Left forelimb (tissue), 1 donor: ENCODE measurements at places on chromosomes 2 and 18.

DNA sequence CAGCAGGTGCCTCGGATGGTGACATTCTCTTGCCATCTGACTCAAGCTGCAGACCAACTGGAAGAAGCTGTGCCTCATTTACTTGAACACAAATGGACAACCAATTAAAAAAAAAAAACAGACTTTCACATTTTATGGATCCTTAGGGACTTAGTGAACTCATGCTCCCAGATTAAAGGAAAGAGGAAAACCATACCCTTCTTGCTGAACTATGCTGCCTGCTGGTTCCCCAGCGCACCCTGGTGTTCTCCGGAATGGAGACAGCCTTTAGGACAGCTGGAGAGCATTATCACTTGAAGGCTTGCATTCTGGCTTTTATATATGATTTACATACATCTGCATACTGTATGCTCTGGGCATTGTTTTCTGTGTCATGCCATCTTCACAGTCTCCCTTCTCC is 370.7 kb downstream of the SLC4A3 start:
- no peak for DNase-seq

DNA sequence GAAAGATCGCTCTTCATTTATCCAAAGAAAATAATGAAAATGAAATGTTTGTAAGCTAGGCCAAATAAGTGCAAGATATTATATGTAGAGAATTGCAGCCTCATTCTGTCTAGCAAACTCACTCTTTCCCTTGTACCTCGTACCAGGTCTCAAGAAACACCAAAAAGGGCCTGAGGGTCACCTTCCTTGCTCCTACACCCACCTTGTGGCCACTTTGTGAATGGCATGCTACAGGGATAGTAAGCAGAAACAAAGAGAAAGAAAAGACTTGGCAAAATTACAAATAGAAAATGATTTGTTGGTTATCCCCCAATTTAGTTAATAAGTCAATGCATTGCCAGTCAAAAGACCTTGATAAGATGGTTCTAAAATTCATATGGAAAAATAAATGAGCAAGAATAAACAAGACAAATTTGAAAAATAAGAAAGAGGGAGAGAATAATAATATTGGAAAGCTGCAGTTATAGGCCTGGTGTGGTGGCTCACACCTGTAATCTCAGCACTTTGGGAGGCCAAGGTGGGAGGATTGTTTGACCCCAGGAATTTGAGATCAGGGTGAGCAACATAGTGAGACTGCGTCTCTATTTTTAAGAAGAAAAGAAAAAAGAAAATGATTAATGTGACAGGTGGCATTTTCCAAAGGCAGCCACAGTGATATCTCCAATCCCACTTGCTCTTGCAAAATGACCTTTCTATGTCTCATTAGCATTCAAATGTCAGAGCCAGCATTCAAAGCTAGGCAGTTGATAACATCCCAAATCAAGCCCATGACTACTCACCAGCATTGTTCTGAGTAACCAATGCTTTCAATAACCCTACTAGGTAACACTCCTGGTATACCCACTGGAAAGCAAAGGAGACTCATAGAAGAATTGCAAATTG is 38.8 kb upstream of the BMP10 start:
- DNase-seq = no peak

DNA sequence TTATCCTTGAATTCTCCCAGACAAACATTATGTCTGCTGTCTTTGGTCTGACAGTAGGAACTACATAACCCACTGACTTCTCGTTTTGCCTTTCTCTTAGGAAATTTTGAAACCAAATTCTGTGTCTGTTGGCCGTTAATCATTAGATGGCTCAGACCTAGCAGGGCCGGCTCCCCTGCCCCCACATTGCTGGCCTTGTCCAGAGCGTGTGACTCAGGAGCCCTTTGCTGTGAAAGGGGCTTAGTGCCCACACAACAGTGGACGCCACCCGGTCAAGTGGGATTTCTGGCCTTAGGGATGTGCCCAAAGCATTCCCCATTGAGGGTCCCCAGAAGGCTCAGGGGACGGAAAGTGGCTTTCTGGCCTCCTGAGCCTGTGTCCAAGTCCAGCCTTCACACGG is 137.5 kb downstream of the CTIF start:
- no peak for DNase-seq

GRCh38 chr2:107645586-107645985 is 181.1 kb upstream of the RGPD4 start:
- DNase-seq = no peak

DNA sequence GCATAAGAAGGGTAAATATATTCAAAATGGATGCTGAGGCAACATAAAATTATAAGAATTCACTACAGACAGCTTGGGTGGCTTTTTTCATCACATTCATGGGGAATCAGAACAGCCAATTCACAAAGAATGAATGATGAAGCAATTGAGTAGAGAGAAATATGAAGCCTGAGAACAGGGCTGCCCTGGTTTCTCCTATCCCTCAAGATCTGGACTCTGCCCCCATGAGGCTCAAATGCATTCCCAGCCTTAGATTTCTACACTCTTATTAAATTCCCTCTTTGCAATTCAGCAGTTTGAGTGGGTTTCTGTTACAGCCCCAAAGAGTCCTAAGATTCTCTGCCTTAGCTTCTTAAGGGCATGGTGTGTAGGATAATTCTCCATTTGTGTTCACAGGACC is 172.5 kb downstream of the MAIP1 start:
- no peak for DNase-seq

DNA sequence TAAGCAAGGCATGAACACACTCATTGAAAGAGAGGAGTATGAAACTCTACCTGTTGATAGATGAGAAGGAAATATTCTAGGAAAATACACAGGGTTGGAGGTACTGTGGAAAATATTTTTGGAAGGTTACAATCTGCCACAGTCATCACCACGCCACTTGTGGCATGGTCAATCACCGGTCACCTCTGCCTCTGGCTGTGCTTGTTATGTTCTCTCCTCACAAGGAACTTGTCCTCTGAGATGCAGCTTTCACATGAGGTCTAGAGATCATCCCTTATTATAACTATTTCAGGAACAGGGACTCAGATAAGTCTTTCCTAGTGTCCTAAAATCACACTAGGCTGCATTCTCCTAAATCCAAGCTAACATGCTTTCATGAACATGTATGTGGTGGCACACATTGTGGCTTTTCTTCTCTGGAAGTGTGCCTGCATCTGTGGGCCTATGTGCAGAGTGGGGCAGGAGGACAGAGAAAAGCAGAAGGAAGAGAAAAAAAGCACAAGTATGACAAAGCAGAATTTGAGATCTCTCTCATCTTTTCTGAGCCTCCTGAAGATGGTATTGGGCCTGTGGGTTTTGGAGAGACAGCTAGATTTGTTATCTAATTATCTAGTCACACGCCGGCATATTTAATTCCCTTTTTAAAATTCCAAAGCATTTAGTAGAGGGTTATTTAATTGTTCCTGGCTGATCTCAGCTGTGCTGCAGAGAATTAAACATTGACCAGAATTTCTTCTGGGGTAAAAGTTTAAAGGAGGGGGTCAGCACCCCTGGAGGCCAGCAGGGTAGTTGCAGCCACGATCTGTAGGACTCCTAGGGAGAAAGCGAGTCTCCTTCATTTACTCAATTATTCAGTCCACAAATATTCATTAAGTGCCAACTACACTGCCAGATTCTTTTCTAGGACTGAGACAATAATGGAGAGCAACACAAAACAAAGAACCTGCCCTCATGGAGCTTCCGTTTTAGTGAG is 294.6 kb downstream of the RDH14 start:
- DNase-seq = no peak

GRCh38 chr2:71100195-71100964 is 29.6 kb downstream of the MCEE start:
- DNase-seq = no peak

- no peak for DNase-seq
Measured at GRCh38 chr18:44039826-44040225, 640.9 kb upstream of the SETBP1 start.

- no peak for DNase-seq
Measured at GRCh38 chr18:62412231-62412979, 87.3 kb downstream of the TNFRSF11A start.

- no peak for DNase-seq
Measured at GRCh38 chr2:237128026-237128703, 42.5 kb downstream of the COPS8 start.

- no peak for DNase-seq
Measured at GRCh38 chr2:152542337-152542994, 174.8 kb downstream of the PRPF40A start.

DNA sequence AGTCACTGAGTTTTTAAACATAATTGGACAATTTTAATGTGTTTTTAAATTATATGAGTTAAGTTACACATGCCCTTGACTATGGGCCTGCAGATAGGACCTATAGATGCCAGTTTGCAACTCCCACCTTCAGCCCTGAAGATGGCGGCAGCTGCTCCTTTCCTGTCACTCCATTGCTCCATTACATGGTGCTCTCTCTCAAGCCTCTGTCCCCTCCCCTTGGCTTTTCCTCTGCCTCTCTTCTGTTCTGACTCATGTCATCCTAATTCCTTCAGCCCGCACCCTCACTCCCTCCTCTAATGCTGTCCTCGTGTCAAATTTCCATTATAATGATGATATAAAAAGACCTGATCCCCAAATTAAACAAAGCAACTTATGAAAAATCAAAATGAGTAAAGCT is 133.7 kb upstream of the HNRNPA3 start:
- DNase-seq = no peak

- DNase-seq = no peak
Measured at GRCh38 chr2:172251231-172251630, 148.5 kb upstream of the DLX2 start.

- no peak for DNase-seq
Measured at GRCh38 chr2:15243762-15244161, 317.4 kb downstream of the NBAS start.

DNA sequence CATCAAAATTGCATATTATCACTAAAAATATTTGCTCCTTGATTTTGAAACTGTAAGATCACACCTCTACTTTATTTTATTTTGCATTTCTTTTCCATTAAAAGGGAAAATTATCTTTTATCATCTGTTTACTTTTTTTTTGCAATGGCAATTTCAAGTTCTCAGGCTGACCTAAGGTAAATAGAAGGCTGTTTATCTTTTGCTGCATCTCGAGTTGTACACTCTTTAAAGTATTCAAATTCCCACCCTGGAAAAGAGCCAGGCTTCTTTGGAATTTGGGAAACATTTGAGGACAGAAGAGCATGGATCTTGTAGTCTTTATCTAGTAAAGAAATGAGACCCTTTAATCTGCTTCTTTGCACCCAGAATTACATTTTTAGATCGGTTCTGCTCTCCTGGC is 645.7 kb downstream of the SLC4A3 start:
- no peak for DNase-seq

DNA sequence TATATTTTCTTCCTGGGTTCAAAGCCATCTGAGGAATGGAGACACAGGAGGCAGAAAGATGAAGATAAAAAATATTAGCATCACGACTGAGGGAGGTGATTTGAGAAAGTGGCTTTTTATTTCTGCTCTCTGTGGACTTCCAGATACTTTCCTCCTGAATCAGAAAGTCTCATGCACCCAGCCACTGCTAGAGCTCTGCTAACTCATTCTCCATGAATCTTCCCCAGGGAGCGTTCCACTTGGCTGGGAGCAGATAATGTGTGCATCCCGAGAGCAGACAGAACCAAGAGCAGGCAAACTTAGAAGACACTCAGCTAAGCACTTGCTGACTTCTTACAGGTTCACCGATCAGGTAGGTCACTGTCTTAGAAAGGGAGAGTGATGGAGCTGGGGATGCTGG is 264.1 kb upstream of the THUMPD2 start:
- DNase-seq = no peak

DNA sequence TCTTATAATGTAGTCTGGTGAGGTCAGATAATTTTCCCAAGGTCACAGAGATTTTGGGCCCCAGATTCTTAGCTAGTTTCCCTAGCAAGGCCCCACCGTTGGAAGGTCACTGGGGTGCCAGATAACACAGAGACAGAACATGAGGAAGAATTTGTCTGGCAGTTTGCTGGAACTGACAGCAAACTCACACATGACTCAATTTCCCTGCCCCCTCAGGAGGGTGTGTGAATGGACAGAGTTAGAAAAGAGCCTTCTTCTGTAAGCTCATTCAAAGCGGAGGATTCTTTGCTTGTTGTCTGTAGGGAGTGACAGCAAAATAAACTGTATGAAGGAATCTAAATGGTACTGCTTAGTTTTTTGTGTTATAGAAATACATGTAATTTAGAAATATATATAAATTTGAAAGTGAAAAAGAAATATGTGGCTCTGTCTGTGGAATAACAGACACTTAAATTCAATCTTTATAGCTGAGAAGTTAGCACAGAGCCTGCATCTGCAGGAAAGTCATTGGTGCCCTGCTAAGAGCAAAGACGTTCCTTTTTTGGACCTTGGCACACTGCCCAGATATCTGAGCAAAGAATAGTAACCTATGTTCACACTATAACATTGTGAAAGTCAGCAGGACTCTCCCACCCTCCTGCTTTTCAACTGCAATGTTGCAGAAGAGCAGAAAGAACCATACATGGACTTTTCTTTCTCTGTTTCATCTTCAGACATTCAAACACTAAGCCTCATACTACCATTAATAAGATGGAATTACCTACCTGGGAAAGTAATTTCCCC is 2.1 kb downstream of the MDH1 start:
- DNase-seq = no peak

GRCh38 chr2:107607054-107607453 is 219.6 kb upstream of the RGPD4 start:
- DNase-seq = no peak

- peak; percentile 57 for DNase-seq
Measured at GRCh38 chr18:79645291-79645983, 34.2 kb upstream of the CTDP1 start.

GRCh38 chr2:14424478-14425390 is 207.8 kb upstream of the LRATD1 start:
- no peak for DNase-seq

DNA sequence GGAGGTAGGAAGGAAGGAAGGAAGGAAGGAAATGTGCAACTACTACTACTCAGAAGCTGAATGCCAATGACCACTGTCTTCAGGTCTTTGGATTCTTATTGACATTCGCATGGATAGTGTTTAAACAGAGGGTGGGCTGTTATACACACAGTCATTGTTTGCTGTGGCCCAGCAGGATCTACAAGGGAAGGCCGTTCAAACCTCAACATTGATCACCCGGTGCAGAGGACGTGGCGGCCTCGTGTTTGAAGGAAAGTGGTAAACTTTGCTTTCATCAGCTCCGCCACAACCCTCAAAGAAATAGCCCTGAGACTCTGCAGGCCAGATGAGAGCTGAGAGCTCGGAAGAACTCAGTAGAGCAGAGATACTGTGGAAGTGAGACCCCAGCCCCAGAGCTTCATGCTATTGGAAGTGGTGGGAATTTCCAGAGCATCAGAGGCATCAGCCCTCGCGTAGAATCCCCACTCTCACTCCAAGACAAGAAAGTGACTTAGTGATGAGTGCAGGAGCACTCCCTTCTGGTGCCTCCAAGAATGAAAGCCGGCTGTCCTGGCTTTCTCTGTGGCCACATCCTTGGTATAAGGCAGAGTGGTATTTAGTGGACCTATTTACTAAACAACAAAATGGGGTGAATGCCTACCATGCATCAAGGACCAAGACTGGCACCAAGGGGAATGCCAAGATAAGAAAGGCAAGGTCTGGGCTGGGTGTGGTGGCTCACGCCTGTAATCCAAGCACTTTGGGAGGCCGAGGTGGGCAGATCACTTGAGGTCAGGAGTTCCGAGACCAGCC is 10.1 kb upstream of the ROCK2 start:
- DNase-seq = no peak
